ENCODE measurements at places on chromosomes 16 and 17. TPM values are rescaled to one million over a fixed set of nuclear protein-coding genes. Genes with fewer than 3 reads are reported as not detected.
A peak's percentile ranks its signal among the peaks of the same experiment; 100 is the strongest.

LPO gene
- 0.50 TPM for total RNA-seq

PIRT gene
- total RNA-seq = not detected

GJD3 gene
- 2.3 TPM for total RNA-seq

GLP2R gene
- total RNA-seq = not detected

CENPV gene
- total RNA-seq = 152 TPM

CFAP97D1 gene
- total RNA-seq = 0.13 TPM

PRR35 gene
- total RNA-seq = 0.72 TPM

CCL14 gene
- total RNA-seq = not detected

NPIPB2 gene
- total RNA-seq = 24.7 TPM

KRT33A gene
- not detected for total RNA-seq

DNA sequence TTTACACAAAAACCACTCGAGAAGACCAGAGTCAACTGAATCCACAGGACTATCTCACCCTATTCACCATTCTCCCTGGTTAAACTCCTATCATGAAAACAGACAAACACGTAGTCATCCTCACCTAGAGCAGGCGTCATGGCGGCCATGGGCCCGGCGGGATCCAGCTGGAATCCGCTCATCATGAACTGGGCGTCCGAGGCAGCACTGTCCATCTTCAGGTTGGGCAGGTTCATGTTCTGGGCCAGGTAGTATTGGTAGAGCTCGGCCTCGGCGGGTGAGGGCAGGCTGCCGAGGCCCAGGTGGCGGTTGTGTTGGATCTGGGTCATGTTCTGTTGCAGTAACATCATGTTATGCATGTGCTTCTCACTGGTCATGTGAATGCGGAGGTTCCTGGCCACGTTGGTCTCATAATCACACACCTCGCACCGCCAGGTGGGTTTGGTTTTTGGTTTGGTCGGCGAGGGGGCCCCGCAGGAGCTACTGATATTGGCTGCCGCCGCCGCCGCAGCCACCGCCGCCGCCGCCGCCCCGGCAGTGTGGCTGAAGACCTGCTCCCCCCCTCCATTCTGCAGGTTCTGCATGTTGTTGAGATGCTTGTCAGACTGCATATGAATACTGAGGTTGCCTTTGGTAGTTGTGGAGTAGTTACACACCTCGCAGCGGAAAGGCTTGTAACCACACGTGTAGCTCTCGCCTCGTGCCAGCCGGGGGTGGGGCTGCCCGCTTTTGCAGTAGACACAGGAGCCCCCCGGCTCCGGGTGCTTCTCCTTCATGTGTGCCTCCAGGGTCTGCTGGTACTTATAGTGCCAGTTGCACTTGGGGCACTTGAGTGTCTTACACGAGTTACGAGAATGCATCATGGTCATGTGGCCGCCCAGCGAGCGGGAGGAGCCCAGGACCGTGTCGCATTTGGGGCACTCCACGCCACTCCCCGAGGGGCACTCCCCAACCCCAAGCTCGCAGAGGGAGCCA is 90.3 kb downstream of the ZFHX3 start:
- DNase-seq = no peak

GRCh38 chr17:6240001-6240400 is 169.8 kb downstream of the WSCD1 start:
- no peak for DNase-seq

DNA sequence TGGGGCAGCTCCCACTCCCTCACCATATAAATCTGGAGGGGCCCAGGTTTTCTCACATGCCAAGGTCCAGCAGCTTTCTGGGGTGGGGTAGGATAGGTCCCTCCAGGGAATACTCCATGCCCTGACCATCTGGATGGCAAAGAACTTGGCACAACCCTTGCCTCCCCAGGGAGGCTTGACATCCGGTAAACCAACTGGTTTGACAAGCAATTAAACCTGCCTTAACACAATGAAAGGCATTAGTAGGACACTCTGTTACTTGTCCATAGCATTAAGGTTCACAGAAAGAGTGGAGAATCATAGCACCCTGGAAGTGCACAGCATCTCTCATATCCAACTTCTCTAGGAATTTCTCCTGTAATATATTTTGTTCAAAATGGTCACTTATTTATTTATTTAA is 63.9 kb upstream of the MAF start:
- DNase-seq = no peak

- DNase-seq = no peak
Observed at GRCh38 chr16:88886845-88887521, 20.5 kb upstream of the PABPN1L start.

GRCh38 chr17:64262198-64262999 is 661 bp downstream of the TEX2 start:
- peak; percentile 28 for DNase-seq

DNA sequence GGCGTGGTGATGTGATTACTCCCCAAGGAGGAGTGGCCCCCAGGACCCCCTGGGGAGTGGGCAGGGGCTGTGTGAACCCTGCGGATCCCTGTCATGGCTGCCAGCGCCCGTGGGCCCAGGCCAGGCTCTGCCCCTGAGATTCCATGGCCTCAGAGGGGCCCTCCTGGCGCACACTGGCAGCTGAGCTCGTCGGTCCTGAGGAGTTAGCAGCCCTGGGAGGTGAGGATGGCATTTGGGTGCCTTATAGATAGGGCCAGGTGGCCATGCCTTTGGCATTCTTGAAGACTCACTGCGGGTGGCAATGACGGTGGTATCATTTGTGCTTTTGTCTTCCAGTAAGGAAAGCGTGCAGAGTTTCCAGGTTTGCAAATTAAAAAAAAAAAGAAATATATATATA is 146.8 kb upstream of the GSE1 start:
- no peak for DNase-seq

GRCh38 chr17:64129515-64129764 is 504 bp downstream of the ERN1 start:
- no peak for DNase-seq

DNA sequence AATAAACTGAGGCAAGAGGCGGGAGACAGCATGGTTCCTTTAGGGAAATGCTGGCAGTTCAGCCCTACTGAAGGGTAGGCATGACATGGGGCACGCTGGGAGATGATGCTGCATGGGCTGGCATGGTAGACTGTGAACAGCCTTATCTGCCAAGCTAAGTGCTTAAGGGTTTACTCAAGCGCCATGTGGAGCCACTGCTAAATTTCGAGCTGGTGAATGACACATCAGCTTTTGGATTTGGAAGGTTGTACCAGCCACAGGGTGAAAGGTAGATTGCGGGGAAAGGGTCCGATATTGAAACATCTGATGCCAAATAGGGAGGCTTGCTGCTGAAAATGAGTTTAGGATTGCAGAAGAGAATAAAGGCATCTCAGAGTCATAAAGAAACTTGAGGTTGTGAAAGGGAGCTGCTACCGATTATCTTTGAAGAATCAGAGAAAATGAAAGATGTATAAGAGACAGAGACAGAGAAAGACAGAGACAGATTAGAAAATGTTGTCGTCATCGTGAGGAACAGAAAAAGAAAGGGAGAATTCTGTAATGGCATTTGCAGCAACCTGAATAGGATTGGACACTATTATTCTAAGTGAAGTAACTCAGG is 16.3 kb downstream of the PIK3R5 start:
- DNase-seq = no peak

DNA sequence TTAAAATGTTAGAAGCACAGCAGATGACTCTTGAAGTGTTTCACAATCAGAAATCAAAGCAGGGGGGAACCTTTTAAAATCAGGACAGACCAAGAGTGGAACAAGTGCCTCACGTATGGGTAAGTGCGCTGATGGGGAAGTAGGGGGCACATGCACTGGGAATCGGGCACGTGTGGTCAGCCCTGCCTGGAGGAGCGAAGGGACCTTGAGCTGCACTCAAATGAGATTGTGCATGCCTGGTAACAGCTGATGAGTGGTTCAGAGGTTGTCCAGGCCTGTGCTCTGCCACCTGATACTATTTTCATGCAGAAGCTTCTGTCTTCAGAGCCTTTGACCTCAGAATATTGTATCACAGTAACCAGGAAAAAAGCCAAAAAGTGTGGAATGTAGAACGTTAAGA is 13.7 kb upstream of the XYLT2 start:
- no peak for DNase-seq

- no peak for DNase-seq
Observed at GRCh38 chr17:69818467-69818866, 256.6 kb upstream of the KCNJ16 start.

GRCh38 chr17:68851890-68852289 is 103.3 kb downstream of the ABCA8 start:
- DNase-seq = no peak

- DNase-seq = no peak
Observed at GRCh38 chr17:59441464-59442096, 110.1 kb downstream of the YPEL2 start.

GRCh38 chr17:78421534-78422266 is 43.3 kb downstream of the PGS1 start:
- DNase-seq = peak; percentile 91

GRCh38 chr16:85210423-85211169 is 98.3 kb upstream of the CIBAR2 start:
- DNase-seq = no peak

GRCh38 chr16:66121466-66121865 is 245.0 kb upstream of the CDH5 start:
- no peak for DNase-seq

DNA sequence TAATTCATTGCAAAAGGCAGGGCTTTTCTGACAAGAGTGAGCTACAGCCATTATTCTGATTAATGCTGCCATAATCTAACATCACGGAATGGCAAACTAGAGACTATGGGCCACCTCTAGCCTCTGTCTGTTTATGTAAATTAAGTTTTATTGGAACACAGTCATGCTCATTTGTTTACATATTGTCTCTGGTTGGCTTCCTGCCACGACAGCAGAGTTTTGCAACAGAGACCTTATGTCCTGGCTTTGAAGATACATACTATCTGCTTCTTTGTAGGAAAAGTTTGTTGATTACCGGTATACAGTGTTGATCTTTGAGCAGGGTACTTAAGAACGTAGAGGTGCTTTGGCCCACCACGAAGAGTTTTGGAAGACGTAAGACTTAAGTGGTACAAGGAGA is 715.9 kb upstream of the RBFOX1 start:
- DNase-seq = no peak

GRCh38 chr16:149024-149660 is 3.3 kb upstream of the HBZ start:
- DNase-seq = no peak

DNA sequence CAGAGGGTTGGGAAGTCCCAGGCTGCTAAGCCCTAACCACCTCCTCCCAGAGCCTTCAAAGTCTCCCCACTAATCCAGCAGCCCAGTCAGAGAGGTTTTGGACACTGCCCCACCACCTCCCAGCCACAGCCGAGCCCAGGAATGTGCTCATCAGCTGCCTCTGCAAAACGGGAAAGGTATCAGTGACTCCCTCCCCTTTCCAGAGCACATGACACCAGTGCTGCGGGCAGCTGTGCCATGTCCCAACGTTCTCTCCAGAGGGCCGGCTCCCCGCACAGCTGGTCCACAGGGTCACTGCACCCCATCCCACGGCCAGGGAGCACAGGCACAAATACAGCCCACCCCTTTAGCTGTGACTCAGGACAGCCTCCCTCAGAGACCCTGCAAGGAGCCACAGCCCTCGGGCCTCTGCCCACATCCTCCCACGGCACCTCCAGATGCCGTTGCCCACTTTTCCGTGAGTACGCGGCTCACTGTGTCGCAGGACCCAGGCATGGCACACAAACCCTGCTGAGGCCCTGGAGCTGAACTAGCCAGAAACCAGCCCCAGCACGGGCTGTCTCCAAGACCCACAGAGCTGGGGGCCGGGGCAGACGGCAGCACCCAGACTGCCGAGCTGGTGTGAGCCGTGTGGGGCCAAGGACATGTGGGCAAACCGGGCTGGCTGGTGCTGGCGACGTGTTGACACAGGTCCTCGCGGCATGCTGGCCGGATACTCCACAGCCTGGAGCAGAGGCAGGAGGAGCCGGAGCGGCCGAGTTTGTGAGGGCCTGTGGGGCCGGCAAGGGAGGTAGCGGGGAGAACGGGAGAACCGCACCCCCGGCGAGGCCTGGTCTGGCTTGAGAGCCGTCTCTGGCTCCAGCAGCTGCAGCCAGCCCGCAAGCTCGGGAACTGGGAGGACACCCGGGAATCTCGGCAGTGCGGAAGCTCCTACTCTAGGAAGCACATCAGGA is 6.3 kb upstream of the PPP1R27 start:
- DNase-seq = no peak

DNA sequence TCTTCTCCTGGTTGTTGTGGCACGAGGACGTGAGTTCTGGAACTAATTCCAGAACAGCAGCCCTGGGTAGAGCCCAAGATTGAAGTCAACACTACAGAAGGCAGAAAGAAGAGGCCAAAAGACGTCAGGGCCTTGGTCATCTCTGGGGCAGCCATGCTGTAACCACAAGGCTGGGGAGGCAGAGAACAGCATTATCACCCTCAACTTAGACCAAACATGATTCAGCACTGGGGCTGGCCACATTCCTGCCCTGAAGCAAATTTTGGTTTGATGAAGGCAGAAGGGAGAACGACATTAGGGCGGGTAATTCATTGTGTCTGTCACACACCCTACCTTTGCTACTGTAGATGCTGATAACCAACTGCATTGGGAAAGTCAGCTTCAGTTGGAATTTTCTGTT is 9.7 kb upstream of the ALOX15B start:
- DNase-seq = no peak

DNA sequence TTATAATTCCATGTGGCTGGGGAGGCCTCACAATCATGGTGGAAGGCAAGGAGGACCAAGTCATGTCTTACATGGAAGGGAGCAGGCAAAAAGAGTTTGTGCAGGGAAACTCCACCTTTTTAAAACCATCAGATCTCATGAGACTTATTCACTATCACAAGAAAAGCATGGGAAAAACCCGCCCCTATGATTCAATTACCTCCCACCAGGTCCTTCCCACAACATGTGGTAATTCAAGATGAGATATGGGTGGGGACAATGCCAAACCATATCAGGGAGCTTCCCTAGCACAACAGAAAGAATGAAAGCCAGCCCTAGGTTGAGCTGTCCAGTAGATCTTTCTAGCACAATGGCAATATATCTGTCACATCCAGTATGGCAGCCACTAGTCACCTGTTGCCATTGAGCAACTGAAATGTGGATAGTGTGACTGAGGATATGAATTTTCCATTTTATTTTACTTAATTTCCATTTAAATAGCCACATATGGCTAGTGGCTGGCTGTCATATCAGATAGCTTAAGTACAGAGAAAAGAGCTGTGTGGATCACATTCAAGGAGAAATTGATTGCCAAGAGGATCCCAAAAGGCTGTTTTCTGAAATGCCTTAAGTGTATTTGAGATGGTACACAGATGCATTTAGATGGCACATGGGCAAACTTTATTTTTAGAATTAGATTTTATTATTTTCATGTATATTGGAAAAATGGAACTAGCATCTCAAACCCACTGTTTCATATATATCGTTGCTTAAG is 273.0 kb downstream of the GRIN2A start:
- DNase-seq = no peak

- no peak for DNase-seq
Observed at GRCh38 chr16:3771513-3771912, 54.2 kb upstream of the TRAP1 start.

- no peak for DNase-seq
Observed at GRCh38 chr16:81668243-81669097, 110.6 kb upstream of the PLCG2 start.
